ENCODE measurements at places on chromosomes 11 and 22. TPM values are rescaled to one million over a fixed set of nuclear protein-coding genes. Genes with fewer than 3 reads are reported as not detected.

CASP5 gene
- not detected for total RNA-seq

FAM227A gene
- total RNA-seq, result 0.98 TPM

KCNK4 gene
- total RNA-seq, result not detected

LRRC4C gene
- not detected for total RNA-seq

OR10G4 gene
- total RNA-seq, result not detected

MOGAT2 gene
- total RNA-seq, result not detected

GGT5 gene
- 1.9 TPM for total RNA-seq

UBQLN3 gene
- total RNA-seq, result not detected

FOSL1 gene
- total RNA-seq, result 87.1 TPM

CDK2AP2 gene
- 45.8 TPM for total RNA-seq

TSPAN18 gene
- total RNA-seq, result 0.84 TPM

OR56A1 gene
- total RNA-seq, result not detected

ABCC8 gene
- 0.42 TPM for total RNA-seq

C2CD3 gene
- 6.2 TPM for total RNA-seq

SCGB1C1 gene
- not detected for total RNA-seq

UBASH3B gene
- total RNA-seq, result 10.1 TPM

RGL4 gene
- total RNA-seq, result not detected

C22orf31 gene
- not detected for total RNA-seq

UCP3 gene
- not detected for total RNA-seq

TCIRG1 gene
- 74.5 TPM for total RNA-seq

PRR14L gene
- total RNA-seq, result 19.0 TPM

SCGB1A1 gene
- not detected for total RNA-seq

MYRF gene
- 1.6 TPM for total RNA-seq

PLEKHA7 gene
- 15.4 TPM for total RNA-seq

C11orf91 gene
- total RNA-seq, result not detected

GPR83 gene
- 0.07 TPM for total RNA-seq

TNRC6B gene
- 15.7 TPM for total RNA-seq

GSTT2B gene
- 2.1 TPM for total RNA-seq

SYT9 gene
- not detected for total RNA-seq

MMP20 gene
- total RNA-seq, result not detected

OR51E1 gene
- total RNA-seq, result not detected

All from airway epithelial cell (primary cell).